ENCODE measurements at places on chromosomes 2 and 18.

- DNase-seq = no peak
Measured at GRCh38 chr18:31684279-31685096, at the start of gene B4GALT6. Gene B4GALT6 (minus strand): TSS chr18:31684581. CDS start chr18:31684426, 155 bp downstream.

- DNase-seq = no peak
Measured at GRCh38 chr2:134466141-134466540, 212.3 kb downstream of the MGAT5 start.

DNA sequence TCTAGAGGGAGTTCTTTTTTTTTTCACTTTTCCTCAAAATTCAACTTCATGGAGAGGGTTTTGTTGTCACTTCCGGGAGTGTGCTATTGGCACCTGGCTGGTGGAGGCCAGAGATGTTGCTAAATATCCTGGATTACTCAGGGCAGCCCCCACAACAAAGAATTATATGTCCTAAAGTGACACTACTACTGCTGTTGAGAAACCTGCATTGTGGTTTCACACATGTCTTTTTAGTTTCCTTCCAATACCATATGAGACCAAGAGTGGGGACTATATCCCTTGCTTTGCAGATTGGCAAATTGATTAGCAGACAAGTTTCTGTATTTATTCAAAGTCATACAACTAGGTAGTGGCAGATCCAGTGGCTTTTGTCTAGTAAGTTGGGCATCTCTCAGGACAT, 826.8 kb downstream of the TRIB2 start:
- DNase-seq = no peak

GRCh38 chr2:187302116-187302515, 145.9 kb downstream of the CALCRL start:
- no peak for DNase-seq

DNA sequence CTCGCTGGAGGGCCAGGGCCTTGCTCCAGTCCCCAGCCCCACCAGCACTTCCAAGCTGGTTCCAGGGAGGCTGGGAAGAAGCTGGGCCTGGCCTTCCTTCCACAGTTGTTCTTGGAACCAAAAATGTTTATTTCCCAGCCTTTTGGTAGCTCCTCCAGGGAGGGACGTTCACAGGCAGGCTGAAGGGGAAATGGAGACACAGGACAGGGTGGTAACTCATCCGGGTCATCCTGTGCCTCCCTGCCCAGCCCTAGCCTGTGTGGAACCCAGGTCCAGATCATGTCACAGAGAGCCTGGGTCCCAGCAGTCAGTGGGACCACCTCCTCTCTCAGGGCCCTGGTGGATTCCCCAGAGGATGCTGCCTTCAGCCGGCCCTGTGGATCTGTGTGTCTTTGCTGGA, 12.5 kb upstream of the ARMC9 start:
- no peak for DNase-seq

GRCh38 chr2:45028276-45028675, 19.0 kb upstream of the SIX2 start:
- DNase-seq = no peak

DNA sequence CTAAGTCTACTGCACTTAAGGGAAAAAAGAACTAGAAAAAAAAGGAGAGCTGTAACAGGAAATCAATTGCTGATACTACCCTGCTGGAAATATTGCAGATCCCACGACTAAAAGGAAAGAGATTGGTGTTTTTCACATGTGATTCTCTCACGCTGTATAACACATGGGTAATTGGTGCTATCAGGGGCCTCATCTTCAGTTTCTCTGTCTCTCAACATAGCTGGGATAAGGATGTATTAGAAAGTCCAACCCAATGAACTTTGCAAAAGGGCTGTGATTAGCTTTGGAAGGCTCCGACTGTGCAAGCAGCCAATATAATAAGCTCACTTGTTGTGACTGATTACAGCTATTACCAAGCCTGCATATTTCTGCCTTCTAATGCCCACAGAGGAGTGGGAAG, 133.4 kb downstream of the NRP2 start:
- DNase-seq = no peak

Data from esophagus squamous epithelium (tissue), 5 donors.